ENCODE measurements at places on chromosomes 16 and 17.
A peak's percentile ranks its signal among the peaks of the same experiment; 100 is the strongest.

- no peak for DNase-seq
Measured at GRCh38 chr17:78341559-78342448, 18.1 kb downstream of the SOCS3 start.

DNA sequence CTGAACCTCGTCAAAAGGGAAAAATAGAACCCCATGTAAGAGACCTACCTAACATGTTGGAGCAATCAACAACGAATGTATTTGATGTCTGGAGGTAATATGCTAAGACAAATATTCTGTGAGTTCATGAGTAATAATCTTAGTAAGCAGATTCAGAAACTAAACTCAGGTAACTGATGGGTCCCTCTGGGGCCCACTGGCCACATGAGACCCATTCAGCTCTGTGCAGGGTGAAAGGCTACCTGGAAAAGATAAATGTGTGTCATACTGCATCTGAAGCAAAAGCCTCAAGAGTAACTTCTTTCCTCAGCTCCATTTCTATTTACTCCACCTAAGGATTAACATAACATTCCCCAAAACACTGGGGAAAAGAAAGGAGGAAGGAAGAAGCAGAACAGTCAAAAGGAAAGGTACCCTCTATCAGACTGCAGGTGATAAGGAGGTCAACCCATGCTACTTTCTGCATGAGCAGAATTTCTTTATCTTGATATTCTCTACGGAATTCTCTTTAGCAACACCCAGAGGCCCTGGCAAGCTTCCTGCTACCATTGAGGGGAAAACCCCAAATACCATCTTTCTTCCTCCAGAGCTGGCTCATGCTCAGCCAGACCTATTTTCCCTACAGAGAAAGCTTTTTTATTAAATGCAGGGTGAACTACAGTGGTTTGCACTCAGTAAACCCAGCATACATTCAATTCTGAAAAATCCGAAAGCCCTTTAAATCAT lies 37.7 kb upstream of the ABCA6 start:
- no peak for DNase-seq

DNA sequence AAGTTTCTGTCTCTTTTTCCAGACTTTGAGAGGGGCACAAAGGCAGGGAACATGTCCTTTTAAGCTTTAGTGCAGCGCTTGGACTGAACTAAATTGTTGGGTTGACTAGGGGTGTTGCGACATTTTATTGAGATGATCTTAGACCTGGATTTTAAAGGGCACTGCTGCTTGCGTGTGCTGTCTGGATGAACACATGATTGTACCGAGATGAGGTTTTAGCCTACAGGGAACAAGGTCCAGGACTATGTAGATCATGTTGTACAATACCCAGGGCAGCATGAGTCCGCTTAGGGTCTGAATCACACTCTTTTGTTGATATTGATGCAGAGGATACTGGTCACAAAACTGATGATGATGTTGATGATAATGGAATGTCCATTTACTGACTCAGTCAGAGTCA lies 5.2 kb upstream of the RGS9 start:
- no peak for DNase-seq

- DNase-seq, result no peak
Measured at GRCh38 chr16:24789881-24790280, 55.9 kb upstream of the SLC5A11 start.

DNA sequence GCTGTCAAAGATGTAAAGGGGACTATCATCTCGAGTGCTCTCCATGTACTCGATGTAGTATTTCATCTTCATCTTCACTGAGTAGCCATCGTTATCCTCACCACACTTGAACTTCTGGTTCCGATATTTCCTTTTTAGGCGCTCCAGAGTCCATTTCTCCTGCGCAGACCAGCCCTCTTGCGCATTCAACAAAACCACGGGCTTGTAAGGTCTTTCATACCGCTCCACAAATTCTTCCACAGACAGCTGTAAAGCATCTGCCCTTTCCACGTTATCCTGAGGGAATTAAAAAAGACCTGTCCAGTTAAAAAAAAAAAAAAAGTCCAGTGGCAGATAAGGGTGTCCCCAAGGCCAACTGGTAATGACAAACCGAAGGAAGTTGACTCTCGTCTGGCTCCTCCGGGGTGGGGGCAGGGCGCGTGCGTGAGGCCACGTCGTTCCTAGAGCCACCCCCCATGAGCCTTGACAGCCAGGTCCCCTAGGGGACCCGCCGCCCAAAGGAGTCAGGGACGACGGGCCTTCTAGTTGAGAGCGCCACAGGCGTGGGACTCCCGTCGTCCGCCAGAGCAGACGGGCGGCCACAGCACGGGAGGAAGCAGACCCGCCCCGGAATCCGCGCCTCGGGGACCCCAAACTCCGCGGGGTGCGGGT lies 701 bp downstream of the JMJD6 start:
- DNase-seq, result no peak

DNA sequence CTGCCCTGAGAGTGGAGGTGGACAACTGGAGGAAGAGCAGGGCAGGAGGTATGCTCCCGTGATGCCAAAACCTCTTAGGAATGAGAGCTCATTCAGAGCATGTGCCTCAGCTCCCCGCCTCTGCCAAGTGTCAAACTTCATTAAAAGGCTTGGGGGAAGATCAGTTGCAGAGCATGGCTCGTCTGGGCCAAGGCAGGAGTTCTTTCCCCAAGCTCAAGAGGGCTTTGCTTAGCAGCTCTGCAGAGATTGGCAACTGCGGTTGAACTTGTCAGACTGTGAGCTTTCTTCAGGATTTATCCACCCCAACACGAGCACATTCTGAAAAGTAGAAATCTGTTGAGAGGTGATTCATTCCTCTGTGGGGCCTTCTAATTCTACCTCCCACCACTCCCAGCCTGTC lies 248.1 kb downstream of the HS3ST3A1 start:
- no peak for DNase-seq

DNA sequence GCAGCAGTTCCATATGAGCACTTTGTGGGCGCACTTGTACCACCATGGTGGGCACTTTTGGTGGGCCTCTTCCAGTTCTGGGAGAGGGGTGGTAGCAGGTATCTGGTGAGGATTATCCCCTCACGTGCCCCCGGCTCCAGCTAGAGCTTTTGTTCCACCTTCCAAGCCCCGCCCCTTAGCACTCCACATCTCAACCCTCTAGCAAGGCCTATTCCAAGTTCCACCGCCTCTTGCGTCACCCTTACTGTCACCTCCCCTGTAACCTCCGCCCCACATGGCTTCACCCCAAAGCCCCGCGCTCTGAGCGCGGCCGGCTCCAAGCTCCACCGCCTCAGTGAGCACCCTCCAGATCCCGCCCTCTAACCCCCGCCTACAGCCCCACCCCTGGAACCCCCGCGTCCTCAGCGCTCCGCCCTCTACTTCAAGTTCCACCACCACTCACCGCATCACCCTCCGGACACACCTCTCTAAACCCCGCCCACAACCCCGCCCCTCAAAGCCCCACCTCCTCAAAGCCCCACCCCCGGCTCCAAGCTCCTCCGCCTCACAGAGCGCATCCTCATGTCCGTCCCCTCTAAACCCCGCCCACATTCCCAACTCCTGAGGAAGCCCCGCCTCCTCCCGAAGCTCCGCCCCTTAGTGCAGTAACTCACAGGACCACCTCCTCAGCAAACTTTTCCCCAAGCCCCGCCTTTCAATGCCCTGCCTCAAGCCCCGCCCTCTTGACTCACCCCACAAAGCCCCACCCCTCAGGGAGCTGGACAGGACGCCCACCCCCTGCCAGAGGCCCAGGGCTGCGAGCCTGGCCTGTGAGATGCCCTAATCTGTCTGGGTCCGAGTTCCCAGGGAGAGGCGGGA lies 11.1 kb downstream of the SCN4A start:
- DNase-seq, result peak; percentile 73

Measured in NCI-H2029 (cell line).